ENCODE measurements at places on chromosomes 4 and X.

GRCh38 chr4:115219862-115220261, 106.4 kb upstream of the NDST4 start:
- DNase-seq: no peak

GRCh38 chr4:151669990-151670389, 90.8 kb downstream of the GATB start:
- no peak for DNase-seq

- no peak for DNase-seq
Measured at GRCh38 chr4:174580597-174580996, 58.3 kb upstream of the HPGD start.

DNA sequence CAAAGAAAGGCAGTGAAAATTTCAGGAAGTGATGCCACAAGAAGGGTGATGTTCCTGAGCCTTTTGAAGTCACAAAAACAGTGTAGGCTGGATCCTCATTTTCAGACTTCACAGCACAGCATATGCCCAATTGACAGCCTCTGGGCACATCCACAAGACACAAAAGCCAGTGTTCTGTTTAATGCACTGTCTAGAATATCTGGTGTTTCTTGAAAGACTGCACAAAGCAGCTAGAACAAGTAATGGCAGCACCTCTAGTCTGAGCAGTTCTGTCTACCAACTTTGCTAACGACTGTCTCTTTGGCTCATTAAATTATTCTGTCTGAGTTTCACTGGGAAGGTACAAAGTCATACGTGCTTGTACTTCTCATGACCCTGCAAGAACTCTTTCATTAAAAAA, 417.1 kb upstream of the GALNT7 start:
- DNase-seq: no peak

DNA sequence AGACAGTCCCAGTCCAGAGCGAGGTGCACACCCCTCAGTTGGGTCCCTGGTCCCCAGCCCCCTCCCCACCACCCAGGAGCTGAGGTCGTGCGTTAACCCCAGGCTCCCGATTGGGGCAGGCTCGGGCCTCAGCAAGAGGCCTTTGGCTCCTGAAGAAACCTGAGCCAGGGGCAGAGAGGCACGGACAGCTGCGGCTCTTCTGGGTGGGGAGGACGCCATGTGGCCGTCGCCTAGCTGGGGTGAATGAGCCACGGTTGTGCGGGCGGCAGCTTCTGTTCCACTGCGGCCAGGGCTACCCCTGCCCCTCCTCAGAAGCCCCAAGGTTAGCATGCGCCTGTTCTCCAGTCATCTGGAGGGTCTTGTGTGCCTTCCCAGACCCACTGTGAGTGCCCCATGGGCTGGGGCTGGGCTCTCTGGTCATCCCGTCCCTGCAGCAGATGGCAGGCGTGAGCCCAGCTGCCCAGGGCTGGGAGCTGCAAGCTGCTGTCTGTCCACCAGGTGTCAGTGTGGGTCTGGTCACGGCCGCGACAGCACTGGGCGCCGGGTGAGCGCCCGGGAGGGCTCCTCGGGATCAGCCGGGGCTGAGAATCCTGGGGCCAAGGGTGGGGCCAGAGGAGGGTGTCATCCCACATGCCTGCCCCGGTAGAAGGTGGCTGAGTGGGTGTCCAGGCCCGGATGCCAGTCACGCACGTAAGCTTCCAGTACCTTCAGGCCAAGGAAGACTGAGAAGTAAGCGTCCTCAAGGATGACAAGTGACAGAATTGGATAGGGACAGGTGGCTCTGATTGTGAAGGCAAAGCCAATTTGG, 21.9 kb downstream of the ATP2B3 start:
- peak; percentile 19 for DNase-seq

- DNase-seq: no peak
Measured at GRCh38 chrX:70219938-70220764, 14.3 kb upstream of the AWAT1 start.

GRCh38 chr4:55398461-55398860, 2.7 kb downstream of the TMEM165 start:
- DNase-seq: no peak

- DNase-seq: no peak
Measured at GRCh38 chr4:139808381-139808807, 142.8 kb downstream of the MGST2 start.

DNA sequence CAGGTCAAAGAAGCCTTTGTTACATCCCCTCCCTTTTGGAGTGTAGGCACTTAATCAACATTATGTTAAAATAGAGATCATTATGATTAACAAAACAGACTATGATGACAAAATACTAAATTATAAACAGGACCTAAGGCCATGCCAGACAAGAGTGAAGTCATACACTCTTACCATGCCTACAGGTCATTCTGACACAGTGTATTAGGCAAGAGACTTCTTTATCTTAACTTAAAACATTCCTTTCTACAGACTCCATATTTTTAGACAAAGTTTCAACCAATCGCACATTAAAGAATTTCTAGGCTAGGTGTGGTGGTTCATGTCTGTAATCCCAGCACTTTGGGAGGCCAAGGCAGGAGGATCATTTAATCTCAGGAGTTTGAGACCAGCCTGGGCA, 128.6 kb upstream of the SLC34A2 start:
- DNase-seq: no peak

DNA sequence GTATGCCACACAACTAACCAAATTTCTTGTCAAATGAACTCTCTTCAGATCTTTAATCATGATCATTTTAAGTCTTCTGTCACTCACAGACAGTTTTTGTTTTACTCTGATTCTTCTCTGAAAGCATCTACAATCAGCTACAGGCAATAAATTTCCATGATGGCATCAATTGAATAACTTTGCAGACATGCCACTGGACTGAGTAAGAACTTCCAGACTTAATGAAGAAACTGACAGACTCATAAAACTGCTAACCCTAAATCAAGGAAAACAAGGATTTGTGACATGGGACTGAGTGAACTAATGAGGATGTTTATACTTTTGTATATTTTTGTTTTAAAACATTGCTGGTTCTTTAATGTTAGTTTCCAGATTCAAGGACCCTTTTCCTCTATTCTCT, 5.5 kb upstream of the PPP1R2C start:
- no peak for DNase-seq

- DNase-seq: no peak
Measured at GRCh38 chr4:70902577-70903290, 565 bp downstream of the MOB1B start.

- DNase-seq: no peak
Measured at GRCh38 chrX:44349561-44349960, 6.1 kb upstream of the EFHC2 start.

GRCh38 chr4:127082986-127083385, 549.8 kb upstream of the INTU start:
- no peak for DNase-seq

- no peak for DNase-seq
Measured at GRCh38 chrX:129462707-129463106, 60.6 kb downstream of the SMARCA1 start.
